Amygdala (tissue), 56 donors: ENCODE measurements at places on chromosomes 12 and 14.

DNA sequence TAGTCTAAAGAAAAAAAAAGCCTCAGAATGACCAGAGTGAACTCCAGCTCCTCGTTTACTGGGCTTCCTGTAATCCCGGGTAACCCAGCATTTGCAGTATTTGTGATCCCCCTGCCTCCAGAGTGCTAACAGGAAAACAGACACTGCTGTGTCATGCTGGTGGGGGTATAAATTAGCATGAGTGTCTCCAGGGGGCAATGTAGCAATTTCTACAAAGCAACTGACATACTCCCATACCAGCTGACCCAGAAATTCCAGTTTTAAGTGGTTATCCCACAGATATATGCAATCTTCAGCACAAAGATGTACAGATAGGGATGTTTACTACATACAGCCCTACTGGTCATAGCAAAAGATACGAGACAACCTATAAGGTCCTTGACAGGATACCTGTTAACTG is 18.8 kb downstream of the TTC7B start:
- no peak for DNase-seq

GRCh38 chr12:109489016-109489954 is 11.9 kb downstream of the UBE3B start:
- no peak for DNase-seq

GRCh38 chr12:48583728-48584127 is 13.9 kb upstream of the LALBA start:
- no peak for DNase-seq

DNA sequence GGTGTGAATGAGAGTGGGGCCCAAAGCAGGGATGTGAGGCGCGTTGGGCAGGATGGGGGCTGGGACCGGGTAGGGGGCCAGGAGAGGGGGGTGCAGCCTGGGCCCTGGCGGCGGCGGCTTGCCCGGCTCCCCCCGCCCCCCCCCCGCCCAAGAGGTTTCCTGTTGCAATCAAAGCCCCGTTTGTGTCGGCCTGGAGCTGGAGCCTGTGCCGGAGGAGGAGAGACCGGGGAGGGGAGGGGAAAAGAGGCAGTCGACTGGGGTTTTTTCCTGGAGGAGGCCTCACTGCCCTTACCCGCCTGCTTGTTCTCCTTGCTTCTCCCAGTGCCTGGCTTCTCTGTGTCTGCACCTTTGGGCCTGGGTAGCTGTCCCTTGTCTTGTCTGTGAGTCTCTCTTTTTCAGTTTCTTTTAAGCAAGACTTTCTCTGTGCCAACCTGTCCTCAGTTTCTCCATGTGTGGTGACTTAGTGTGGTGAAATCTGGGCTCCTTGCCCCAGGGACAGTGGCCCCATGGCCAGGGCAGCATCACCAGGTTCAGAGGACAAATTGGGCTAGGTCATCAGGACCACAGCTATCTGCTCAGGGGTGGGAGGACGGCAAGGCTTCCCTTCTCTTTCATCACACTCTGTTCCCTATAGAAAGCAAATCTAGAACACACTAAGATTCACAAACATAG is 8.5 kb downstream of the RARG start:
- peak; percentile 57 for DNase-seq

DNA sequence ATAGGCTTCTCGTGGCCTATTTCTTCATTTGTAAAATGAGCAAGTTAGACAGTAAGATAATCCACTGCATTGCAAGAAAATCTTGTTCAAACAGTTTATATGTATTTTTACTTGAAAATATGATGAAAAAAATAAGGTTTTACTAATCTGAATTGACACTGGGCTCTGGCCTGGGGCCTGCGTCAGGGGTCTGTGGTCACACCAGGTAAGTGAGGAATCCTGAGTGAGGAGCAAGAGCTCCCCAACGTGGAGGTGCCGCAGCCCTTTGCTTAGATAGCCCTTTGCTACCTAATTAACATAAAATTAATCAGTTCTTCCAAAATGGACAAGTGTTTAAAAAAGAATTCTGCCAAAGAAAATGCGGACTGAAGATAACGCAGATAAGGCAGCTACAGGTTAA is 39.1 kb upstream of the STAB2 start:
- no peak for DNase-seq

GRCh38 chr12:124327362-124328043 is 32.6 kb downstream of the RFLNA start:
- no peak for DNase-seq

GRCh38 chr14:93044121-93044520 is 71.6 kb downstream of the ITPK1 start:
- DNase-seq, result no peak

- no peak for DNase-seq
These were observed 1.9 kb upstream of the CD27 start for GRCh38 chr12:6442836-6443235.

- DNase-seq, result no peak
These were observed 12.4 kb upstream of the NFYB start for GRCh38 chr12:104150416-104150815.

- DNase-seq, result no peak
These were observed 92.7 kb downstream of the MED13L start for GRCh38 chr12:116184763-116185162.

DNA sequence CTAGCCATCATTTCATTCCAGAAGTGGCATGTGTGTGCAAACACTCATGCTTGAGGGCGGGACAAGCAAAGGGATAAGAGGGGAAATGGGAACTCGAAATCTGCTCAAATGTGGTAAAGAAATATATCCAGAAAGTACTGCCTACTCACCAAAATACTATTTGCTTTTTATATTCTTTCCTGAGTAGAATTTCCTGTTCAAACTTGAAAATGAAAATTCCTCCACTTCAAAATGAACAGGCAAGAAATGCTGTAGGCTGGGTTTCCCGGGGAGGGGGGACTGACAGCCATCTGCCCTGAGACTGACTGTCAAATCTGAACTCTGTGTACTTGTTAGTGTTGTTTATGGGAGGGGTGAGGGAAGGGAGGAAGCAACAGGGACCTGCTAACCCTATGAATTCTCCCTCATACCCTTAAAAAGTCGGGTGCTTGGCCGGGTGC is 34.6 kb downstream of the NTF3 start:
- DNase-seq, result no peak

GRCh38 chr14:77406718-77407117 is 16.6 kb downstream of the NOXRED1 start:
- no peak for DNase-seq

DNA sequence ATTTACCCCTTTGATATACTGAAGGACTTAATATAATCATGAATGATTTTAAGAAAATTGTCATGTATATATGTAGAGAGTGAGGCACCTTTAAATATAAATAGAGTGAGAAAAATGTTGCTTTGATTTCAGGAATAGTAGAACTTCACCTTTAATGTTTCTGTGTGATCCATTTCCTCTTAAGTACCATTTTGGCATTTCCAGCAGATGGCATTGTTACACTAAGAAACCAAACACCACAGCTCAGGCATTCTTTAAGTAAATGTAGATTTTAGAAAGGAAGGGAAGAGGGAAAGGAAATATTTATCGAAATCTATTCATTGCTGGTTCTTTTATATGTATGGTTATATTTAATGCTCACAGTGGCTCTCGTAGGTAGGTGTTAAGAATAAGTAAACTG is 556.7 kb upstream of the FBXO33 start:
- no peak for DNase-seq

- DNase-seq, result no peak
These were observed 54.0 kb downstream of the ZNF664 start for GRCh38 chr12:124026755-124027745.

DNA sequence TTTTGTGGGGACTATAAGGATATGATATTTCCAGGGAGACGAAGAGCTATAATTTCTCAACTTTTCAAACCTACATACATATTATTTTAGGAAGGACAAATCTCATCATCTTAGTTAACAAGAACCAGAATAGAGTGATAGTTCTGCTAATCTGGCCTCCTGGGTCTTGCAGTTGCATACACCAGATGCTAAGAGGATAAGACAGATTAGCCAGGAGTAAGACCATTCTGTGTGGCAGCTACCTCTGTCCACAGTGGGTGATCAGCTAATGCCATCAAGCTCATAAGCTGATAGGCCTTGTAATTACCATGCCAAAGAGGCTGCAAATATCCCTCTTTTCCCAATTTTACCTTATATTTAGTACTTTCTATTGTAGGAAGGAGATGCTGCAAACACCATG is 776.8 kb downstream of the NRXN3 start:
- no peak for DNase-seq

DNA sequence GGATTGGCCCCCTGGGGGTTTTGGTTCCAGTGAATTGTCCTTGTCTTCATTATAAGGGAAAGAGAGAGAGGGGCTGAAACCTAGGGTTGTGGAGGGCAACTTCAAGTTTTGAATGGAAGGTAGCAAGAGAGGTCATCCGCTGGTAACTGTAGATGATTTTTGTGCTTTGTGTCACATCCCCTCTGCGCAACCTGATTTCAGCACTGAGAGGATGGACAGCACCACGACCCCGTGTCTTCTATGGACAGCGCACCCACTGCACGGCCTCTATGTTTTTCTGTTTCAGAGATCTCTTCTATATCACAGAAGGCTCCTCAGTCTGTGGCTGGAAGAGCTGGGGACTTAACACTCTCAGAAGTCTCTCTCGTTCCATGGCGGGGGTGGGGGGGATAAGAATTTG is 127.0 kb upstream of the RPH3A start:
- no peak for DNase-seq

DNA sequence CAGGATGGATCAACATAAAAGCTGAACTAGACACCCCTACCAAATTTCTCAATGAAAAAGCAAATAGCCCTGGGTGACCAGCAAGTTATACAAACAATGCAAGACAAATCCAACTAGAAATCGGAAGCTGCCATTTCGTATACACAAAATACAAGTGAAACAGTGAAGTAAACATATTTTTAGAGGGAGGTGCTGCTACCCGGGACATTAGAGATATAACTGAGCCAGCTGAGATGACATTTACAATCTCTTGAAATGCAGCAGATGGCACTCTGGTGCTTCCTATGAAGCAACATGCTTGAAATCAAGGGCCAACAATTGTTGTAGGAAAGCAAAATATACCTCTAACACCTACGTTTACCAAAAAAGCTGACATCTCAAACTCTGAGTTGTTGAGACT is 25.5 kb downstream of the BDKRB1 start:
- no peak for DNase-seq

DNA sequence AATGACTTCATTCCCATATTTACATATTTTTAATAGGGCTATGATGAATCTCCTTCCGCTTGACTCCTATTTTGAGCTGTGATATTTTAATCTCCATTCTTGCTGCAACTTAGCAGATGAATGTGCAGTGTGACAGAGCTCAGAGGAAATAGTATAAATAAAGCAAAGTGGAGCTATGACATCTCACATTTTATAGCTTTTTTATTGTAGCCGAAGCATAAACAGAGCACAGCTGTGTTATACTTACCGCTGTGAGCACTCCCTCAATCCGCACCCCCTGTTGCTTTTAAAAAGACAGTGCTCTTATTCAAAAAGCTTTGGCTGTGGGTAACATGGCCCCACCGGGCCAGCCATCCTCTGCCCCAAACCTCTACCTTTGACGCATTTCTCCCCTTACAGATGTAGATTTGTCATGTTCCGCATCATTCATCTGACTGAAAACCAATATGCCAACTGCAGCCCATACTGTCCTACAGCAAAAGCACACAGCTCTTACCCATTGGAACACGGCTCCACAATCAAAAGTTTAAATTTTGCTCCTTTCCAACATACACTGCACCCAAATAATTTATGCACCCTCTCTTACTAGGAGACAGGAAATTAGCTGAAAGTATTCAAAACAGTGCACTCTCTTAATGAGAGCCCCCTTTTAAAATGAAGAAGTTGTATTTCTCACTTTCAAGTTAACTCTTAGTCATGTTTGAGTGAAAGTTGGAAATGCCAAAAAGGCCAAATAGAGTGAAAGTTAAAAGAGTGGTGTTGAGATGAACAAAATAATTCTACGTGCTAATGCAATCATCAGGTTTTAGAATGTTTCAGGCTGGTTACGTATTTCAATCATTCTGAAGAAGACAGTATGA is 429.3 kb upstream of the SOX5 start:
- no peak for DNase-seq

DNA sequence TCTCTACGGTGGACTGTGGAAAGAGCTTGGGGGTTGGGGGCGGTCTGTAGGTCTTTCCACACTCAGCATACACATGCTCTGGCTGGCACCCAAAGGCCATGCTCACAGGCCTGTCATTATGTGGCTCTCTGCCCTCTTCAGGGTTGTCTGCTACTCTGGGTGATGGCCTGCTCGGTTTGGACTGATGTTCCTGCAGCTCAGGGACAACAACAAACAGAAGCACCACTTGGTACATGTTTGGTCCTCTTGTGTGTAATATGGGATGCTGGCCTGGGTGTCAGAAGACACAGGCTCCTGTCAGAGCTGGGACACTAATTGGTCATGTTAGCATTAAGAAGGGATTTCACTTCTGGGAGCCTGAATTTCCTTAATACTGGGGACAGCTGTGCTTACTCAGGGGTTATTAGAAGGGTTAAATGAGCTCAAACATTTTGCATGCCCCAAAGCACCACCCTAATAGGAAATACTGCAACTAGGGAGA is 32.7 kb upstream of the SELPLG start:
- DNase-seq, result peak; percentile 30

GRCh38 chr14:64701660-64702059 is 2.6 kb upstream of the PLEKHG3 start:
- no peak for DNase-seq

DNA sequence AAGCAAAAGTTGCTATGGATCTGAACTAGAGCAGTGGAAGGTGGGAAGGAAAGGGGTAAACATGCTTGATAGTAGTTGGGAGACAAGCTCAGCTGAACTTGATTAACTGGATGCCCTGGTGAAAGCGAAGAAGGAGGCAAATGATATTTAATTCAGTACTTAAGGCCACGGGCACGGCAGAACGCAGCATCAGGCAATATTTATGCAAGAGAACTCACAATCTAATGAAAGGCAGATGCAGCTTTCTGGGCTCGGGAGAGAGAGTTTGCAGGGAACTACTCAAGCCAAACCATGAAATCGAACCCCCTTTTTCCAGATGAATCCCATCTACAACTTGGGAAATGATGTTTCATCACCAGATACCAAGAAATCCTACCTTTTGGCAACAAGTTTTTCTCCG is 3.5 kb upstream of the CNIH1 start:
- DNase-seq, result no peak

DNA sequence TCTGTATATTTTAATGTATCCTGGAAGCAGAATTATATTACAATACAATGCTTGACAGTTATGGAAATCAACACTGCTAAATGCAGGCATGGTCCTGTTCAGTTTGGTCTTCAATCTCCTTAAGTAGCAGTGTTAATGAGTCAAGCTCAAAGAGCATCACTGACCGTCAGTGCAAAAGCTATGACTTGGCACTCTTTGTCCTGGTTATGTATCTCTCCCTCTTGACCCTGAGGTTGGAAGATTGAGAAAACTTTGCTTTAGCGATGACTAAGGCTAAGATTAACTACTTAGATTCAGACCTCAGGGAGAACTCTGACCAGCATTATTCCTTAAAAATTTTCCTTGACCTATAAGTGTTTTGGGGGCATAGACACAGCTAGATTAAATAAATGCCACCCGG is 10.9 kb downstream of the CLEC7A start:
- no peak for DNase-seq

GRCh38 chr14:24053548-24054323 is 1.9 kb downstream of the CARMIL3 start:
- no peak for DNase-seq
